ENCODE measurements at places on chromosomes 7 and 10.

- no peak for DNase-seq
Observed at GRCh38 chr7:134422638-134423037, 36.3 kb downstream of the AKR1B1 start.

DNA sequence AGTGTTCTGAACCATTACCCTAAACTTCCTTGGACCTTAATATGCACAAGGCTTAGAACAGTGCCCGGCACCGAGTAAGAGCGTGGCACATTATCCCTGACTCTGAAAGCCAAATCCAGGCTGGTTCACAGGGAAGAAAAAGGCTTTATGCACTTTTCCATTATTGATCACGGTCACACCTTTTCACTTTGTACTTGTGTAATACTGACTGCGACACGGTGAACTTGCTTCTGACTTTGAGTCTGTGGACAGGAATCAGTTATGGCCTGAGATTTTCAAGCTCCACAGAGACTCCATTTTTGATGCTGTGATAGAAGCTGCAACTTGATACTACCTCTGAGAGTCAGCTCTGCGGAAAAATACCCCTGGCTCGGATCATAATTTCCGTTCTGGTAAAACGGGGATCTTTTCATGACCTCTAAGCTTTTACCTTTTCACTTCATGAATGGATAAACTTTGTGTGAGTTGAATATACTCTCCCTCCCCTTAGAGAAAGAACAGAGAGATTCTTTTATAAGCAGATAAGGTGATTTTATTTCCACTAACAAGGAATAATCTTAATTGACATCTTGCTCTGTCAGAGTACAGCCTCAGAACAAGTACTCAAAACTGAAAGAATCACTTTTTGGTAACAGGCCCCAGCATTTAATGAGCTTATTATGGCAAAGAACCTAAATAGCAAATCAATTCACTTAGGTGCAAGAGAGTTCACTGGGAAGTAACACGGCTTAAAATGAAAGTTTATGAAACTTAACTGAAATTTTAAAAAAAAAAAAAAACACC, 88.8 kb downstream of the ELMO1 start:
- no peak for DNase-seq

GRCh38 chr10:78581133-78581694, 487.6 kb upstream of the ZMIZ1 start:
- no peak for DNase-seq

DNA sequence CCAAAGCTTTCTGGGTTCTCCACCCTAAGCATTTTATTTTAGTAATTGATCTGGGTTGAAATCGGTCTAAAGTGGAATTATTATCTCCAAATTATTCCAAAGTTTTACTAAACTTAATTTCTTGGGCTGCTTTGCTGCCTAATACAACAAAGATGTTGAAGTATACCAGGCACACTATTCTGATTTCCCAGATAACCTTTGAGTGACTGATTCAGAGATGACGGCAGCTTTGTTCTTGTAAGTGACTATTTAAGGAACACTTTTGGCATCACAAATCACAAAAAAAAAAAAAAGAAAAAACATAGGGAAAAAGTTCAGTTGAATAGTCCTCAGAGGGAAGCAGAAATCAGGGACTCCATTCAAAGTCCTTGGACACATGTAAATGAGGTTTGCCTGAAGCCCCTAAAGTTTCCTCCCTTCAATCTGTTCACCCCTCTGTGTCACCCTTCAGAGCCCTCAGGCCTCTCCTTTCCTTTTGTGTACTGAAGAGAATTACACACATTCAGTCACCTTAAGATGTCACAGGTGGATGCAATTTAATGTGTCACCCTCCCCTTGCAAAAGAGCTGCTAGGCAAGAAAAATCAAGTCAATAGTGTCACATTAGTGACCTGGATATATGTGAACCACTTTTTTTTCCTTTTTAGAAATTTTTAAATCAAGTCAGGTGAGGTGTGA, 81.5 kb downstream of the RTKN2 start:
- no peak for DNase-seq

Data from omental fat pad (tissue), 4 donors.